ENCODE measurements at places on chromosomes 6 and 20.

DNA sequence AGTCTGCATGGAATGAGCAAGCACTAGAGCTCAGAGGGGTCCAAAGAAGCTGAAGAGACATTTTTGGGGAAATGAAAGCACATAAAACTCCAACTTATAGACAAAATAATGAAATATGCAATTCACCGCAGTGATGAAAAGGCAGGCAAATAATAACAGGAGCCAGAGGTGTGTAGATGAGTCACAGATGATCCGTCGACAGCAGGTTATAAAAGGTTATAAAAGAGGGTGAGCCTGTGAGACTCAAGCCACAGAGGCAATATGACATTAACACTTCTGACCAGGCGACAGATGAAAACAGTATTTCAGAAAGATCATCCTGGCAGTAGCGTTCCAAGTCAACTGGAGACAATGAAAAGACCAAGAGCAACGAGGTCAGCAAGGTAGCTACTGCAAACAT lies 35.8 kb upstream of the ANKRD60 start:
- no peak for DNase-seq

GRCh38 chr20:14331646-14332045 lies 5.8 kb downstream of the FLRT3 start:
- DNase-seq: no peak

- no peak for DNase-seq
Measured at GRCh38 chr6:155274106-155274505, 10.3 kb downstream of the CLDN20 start.

GRCh38 chr6:33211136-33211535 lies 2.8 kb downstream of the RING1 start:
- DNase-seq: no peak

- no peak for DNase-seq
Measured at GRCh38 chr6:25922301-25922700, 8.2 kb downstream of the SLC17A2 start.

Data from T-helper 2 cell (primary cell).